ENCODE measurements at places on chromosomes 6 and 20.

- no peak for DNase-seq
Measured at GRCh38 chr6:39706819-39707335, 18.3 kb downstream of the KIF6 start.

GRCh38 chr20:52731093-52731492 lies 241.1 kb upstream of the TSHZ2 start:
- DNase-seq: no peak

DNA sequence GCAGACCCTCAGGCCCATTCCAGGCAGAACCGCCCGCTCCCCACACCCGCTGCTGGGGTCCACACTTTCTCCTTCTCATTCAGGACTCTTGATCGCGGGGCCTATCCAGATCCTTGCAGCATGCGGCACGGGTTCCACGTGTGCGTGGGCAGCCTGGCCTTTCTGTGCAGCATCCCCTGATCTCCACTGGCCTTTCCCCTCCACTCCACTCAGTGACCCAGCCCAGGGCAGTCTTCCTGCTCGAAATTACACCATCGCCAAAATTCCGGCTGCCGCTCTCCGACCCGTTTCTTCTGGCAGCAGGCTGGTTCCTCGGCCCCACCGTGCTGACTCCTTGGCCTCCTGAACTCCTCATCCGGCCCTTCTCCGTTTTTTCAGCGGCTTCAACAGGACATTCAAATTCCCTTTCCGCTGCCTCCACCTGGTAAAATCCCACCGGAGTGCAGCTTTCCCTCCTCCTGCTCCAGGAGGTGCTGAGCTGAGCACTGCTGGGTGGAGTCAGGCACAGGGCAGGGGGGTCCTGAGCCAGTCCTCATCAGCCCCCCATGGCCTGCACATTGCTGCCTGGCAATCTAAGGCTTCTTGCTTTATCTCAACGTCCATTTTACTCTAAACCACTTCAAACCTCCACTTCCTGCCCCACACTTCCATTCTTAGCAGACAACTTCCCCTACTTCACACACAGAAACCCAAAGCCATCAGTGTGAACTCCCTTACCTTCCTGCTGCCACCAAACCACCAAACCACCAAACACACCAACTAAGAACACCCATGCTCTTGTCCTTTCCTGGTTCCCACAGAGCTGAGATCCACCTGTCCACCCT lies 9.0 kb downstream of the SFT2D1 start:
- no peak for DNase-seq

- no peak for DNase-seq
Measured at GRCh38 chr20:64104667-64105451, 2.5 kb downstream of the NPBWR2 start.

GRCh38 chr6:129871221-129871620 lies 10.1 kb upstream of the TMEM244 start:
- no peak for DNase-seq

All from HCT116 (cell line).